ENCODE measurements at places on chromosomes 11 and 22.

DNA sequence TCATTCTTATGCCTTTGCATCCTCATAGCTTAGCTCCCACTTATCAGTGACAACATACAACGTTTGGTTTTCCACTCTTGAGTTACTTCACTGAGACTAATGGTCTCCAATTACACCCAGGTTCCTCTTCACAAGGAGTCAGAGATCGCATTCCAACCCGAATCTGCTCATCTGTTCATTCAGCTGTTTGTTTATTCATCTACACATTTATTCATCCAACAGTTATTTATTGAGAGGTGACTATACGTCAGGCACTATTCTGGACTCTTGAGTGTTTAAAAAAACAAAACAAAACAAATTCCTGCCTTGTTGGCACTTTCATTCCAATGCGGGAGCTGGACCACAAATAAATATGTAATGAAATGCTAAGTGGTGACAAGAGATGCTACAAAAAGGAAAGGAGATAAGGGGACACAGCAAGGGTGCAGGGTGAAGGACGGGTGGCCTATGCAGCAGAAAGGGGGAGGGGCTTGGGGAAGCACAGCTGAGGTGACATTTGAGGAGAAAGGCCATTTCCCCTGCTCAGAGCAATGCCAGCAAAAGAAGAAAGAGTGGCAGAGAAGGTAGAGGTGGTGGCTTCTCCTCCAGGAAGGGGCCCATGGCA, 393.8 kb upstream of the SYN3 start:
- no peak for DNase-seq

DNA sequence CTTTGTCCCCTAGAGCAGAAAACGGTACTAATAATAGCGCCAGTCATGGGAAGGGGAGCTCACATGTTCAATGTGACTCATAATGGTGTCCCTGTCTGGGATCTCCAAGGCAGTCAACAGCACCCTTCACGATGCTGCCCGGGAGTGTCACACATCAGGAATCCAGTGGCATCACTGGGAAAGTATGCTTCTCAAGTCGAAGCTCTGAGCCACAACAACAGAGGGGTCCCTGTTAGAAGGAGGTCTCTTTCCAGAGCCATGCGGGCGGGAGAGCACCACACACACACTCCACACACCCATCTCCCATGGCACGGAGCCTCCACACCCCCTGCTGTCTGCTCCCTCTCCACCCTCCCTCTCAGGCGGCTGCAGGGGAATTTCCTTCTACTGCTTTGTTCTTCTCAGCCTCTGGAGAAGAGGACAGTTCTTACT, 119.7 kb downstream of the ETS1 start:
- no peak for DNase-seq

GRCh38 chr22:44926124-44926475, 83.7 kb downstream of the PHF21B start:
- DNase-seq, result no peak

DNA sequence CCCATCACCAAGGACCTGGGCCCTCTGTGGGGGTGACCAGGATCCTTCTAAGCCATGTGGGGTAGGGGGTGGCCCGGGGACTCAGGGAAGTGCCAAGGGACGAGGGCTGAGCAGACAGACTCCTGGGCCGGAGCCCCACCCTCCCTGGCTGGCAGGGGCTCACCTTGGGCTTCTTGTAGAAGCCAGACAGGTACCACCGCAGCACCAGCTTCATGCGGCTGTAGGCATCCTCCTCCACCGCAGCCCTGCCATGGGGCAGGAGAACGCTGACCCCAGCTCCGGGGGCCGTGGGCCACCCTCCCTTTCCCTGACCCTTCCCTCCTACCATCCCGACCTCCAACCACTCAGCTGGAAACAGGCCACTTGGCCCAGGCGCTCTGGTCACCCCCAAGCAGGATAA, 45.9 kb upstream of the CARS1 start:
- no peak for DNase-seq

- DNase-seq, result no peak
Observed at GRCh38 chr11:118353084-118353710, 6.2 kb upstream of the UBE4A start.

- no peak for DNase-seq
Observed at GRCh38 chr11:19241260-19242178, 774 bp upstream of the E2F8 start.

GRCh38 chr22:29146771-29147170, 58.9 kb upstream of the EMID1 start:
- DNase-seq, result no peak

- no peak for DNase-seq
Observed at GRCh38 chr11:119533462-119533861, 110.5 kb upstream of the THY1 start.

DNA sequence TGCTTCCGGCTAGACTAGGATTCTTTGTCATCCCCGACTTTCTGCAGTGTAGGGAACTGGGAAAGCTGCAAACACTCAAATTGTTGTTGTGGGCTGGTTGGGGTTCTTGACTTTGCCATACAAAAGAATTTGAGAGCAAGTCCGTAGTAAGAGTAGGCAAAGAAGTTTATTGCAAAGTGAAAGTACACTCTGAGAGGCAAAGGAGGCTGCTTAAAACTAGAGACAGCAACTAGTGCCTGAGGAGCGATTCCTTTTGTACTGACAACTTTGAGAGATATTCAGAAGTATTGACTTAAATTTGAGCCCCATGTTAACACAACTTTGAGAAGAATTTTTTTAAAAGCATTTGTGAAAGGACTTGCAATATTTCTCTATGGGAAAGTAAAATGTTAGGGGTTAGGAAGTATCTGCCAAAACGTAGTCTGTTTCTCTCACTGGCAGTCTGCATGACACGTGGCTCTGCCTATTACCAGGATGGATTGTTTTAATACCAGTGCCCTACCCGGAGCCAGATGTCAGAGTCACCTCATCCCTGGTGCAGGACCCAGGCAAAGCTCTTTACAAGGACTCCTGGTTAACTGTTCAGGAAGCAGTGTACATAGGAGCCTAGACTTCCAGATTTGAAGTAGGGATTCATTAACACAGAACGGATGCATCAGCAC, 85.0 kb upstream of the CLPB start:
- DNase-seq, result no peak

- no peak for DNase-seq
Observed at GRCh38 chr22:37420686-37421467, 6.4 kb downstream of the ELFN2 start.

DNA sequence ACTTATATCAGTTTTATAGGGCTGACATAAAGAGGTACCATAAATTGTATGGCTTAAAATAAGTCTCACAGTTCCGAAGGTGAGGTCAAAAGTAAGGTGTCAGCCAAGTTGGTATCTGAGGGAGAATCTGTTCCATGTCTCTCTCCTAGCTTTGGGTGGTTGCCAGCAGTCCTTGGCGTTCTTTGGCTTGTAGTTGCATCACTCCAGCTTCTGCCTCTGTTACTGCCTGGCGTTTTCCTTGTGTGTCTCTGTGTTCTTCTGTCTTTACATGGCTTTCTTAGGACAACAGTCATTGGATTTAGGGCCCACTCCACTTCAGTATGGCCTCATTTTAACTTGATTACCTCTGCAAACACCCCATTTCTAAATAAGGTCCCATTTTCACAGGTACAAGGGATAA, 16.7 kb downstream of the MMP7 start:
- no peak for DNase-seq

DNA sequence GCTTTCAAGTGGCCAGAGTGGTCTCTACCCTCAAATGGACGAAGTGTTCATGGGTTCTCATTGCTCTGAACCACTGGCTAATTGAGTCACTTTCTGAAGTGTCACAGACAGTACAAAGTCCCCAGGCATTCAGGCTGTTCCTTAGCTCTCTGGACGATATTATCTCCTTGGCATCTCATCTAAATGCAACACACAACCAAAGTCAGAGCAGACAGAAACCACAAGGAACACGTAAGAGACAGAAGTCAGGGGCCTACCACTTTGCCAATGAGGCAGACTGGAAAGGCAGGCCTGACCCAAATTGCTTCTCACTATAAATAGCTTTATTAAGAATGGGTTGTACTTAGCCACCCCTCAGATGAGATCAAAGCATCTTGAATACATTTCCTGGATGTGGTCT, 29.0 kb upstream of the LDLRAD3 start:
- DNase-seq, result no peak

GRCh38 chr11:1219446-1219833, 3.4 kb upstream of the MUC5B start:
- no peak for DNase-seq

DNA sequence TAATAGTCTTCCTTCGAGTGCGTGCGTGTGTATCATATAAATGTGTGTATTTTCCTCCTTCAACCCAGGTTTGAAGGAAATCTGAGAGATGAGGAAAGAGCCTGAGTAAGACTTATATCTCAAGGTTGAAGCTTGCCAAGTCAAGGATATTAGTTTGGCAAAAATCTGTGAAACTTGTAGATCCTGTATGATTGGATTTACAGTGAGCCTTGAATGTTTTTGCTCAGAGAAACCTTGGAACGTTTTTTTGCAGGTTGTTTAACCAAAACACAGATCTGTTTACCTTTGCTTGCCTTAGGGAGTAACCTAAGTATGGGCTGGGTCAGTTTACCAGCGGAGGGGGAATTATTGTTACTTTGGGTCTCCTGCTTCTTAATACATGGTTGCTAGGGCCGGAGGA, 35.9 kb upstream of the SORL1-AS1 start:
- DNase-seq, result no peak

GRCh38 chr11:17765356-17766072, 30.9 kb downstream of the KCNC1 start:
- no peak for DNase-seq

DNA sequence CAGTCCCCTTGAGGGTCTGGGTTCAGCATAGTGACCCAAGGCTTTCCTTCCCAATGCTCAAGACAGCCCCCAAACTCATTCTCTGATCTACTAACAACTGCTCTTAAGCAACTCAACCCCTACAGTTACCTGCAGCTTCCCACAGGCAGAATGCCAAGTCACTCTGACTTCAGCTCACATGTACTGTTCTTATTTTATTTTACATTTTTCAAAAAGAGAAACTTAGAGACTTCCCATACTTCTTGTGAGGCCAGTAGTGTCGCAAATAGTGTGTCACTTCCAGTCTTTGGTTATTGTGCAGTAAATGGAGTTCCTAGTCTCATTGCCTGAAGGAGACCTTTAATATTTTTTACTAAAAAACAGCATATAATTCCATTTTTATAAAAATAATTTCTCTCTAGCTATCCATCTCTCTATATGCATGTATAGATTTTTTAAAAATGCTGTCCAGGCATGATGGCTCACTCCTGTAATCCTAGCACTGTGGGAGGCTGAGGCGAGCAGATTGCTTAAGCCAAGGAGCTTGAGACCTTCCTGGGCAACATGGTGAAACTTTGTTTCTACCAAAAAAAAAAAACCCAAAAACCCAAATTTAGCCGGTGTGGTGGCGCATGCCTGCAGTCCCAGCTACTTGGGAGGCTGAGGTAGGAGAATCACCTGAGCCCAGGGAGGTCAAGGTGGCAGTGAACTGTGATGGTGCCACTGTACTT, 41.8 kb downstream of the ENTHD1 start:
- no peak for DNase-seq

- no peak for DNase-seq
Observed at GRCh38 chr11:11522591-11522990, 99.2 kb downstream of the GALNT18 start.

DNA sequence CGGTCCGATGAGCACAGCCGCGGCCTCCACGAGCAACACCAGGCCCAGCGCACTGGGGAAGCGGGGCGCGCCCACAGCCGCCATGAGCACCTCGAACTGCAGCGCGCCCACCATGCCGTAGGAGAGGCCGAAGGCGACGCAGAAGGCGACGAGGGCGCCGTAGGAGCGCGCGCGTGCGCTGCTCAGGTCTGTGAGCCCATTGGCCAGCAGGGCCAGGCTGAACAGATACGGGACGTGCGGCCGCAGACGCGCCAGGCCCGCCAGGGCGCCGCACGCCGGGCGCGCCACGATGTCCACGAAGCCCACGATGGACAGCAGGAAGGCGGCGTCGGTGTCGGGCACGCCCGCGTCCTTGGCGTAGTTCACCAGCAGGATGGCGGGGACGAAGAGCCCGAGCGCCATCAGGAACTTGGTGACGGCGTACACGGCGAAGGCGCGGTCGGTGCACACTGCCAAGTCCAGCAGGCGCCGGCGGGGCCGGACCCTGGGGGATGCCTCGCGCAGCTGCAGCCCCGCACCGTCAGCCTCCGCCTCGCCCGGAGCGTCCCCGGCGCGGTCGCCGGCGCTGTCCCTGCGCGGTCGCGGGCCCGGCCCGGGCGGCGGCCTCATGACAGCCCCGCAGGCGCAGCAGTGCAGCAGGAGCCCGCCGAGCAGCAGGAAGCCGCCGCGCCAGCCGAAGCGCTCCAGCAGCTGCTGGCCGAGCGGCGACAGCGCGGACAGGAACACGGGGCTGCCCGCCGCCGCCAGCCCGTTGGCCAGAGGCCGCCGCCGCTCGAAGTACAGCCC, 2.9 kb downstream of the SLC16A8 start:
- DNase-seq, result no peak

DNA sequence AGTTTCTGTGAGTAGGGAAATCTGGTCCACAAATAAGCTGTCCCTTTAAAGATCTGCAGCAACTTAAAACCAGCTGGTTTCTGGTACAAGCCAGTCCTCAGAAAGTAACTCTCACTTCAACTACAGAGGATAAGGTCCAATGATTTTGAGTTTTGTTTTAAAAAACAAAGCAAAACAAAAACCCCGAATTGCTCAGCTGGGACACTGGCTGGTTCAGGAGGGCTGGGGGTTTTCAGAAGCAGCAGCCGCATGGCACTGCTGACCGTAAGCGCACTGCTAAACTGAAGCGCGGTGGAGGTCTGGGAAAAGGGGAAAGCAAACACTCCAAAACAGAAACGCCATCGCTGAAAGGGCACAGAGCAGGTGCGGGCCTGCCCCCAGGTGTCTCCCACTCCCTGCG, 59.7 kb downstream of the MICAL3 start:
- DNase-seq, result no peak

GRCh38 chr22:44033694-44034093, 9.6 kb downstream of the PARVB start:
- no peak for DNase-seq

DNA sequence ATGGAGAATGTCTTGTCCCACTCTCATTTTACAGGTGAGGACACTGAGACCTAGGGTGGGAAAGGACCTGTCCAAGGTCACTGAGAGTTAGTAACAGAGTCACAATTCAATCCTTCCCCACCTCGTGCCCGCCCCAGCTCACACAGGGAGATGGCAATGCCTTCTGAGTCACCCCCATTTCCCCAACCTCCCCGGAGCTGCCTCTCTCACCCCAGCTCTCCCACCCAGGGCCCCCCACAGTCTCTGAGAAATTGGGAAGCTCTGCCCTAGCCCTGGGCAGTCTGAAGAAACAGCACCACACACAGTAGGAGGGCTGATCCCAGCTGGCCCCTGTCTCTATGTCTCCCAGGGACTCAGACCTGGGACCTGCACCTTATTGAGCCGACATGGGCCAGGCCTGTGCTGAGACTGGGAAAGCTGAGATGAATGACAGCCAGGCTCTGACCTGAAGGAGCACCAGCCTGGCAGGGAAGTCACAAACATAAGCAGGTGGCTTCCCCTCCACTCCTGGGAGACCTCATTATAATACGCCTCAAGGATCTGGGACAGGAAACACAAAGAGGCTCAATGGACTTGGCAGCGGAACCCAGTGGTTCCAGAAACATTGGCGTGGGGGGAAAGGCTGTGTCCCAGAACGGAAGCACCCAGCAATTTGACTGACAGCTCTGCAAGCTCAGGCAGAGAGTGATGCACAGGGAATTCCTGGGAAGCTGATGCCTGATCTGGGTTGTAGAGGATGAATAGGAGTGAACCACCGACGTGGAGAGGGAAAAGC, 51.0 kb downstream of the CD6 start:
- no peak for DNase-seq

- no peak for DNase-seq
Observed at GRCh38 chr11:44306052-44306917, 3.7 kb downstream of the ALX4 start.

Measured in central memory CD8-positive, alpha-beta T cell (primary cell).